Effector memory CD8-positive, alpha-beta T cell (primary cell): ENCODE measurements at places on chromosomes 11 and 22.

- no peak for DNase-seq
Observed at GRCh38 chr22:41411021-41411851, 29.5 kb downstream of the TEF start.

DNA sequence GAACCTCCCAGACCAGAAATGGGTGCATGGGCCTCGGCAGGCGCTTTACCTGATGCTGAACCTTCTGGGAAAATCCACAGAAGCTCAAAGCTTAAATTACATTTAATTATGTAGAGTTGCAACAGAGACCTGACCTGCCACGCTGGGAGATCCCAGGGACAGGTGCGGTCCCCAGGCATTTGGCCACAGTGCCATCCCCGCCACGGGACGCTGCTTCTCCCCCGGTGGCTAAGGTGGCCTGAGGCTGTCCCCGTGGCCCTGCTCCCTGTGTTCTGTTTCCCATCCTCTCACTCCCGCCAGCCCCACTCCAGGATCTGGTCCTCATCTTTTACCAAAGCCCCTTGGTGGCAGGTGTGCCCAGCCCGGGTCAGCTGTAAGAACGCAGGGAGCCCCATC lies 39.6 kb downstream of the GRAMD4 start:
- no peak for DNase-seq

GRCh38 chr22:45686836-45687235 lies 15.2 kb downstream of the ATXN10 start:
- no peak for DNase-seq

GRCh38 chr11:96155627-96156378 lies 187.2 kb downstream of the MAML2 start:
- DNase-seq: no peak

GRCh38 chr11:58259983-58260382 lies 8.1 kb downstream of the OR10W1 start:
- no peak for DNase-seq

GRCh38 chr11:8740129-8740528 lies 57.5 kb downstream of the RPL27A start:
- no peak for DNase-seq

DNA sequence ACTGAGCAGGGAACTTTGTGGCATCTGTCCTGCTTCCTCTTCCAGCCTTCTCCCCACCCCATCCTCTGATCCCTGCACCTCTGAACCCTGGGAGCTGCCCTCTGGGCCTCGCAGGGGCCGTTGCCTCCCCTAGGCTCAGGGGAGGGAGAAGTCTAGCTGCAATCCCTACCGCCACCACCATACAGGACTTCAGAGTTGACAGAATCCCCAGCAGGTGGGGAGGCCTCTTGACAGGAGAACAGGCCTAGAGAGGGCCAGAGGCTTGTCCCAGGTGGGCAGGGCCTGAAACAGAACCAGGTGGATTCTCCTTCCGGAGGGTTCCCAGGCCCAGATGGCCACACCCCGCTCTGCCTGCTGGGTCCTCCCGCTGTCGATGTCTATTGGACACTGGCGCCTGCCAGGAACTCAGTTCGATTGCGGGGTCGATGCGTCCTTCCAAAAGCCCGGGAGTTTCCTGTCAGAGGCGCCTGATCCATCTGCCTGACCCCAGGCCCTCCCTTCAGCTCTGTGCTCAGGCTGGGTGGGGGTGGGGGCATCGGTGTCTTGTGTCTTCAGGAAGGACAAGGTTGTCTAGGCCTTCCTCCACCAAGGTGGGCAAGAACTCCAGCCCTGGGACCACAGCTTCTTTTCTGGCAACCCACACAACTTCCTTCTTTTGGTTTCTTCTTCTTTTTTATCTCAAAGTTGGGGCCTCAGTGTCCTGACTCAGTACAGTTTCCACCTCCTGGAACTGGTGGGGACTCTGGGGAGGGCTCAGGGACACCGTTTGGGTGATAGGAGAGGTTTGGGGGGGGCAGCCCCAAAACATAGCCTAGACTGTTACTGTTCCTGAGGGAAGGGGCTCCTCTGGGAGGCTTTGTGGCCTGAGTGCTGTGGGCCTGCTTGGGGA lies 6.4 kb downstream of the STARD10 start:
- DNase-seq: no peak

DNA sequence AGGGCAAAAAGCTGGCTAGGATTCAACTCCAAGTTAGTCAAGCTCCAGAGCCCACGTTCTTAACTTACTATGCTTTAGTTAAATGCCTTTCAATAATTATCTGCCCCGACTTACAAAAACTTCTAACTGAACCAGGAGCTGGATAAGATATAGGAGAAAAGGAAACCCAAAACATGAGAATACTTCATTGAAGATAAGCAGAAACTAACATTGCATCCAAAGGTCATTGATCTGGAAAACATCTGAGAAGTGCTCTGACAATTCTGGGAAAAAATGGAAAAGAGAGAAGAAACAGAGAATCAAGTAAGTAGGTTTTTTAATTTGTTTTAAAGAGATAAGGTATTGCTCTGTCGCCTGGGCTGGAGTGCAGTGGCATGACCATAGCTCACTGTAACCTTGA lies 27.2 kb downstream of the ACAT1 start:
- DNase-seq: no peak

DNA sequence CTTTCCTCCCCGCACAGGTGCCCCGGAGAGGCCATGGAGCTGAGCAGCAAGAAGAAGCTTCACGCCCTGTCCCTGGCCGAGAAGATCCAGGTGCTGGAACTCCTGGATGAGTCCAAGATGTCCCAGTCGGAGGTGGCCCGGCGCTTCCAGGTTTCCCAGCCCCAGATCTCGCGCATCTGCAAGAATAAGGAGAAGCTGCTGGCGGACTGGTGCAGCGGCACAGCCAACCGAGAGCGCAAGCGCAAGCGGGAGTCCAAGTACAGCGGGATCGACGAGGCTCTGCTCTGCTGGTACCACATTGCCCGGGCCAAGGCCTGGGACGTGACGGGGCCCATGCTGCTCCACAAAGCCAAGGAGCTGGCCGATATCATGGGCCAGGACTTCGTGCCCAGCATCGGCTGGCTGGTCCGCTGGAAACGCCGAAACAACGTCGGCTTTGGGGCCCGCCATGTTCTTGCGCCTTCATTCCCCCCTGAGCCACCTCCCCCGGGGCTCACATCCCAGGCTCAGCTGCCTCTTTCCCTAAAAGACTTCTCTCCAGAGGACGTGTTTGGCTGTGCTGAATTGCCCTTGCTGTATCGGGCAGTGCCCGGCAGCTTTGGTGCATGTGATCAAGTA lies 1.3 kb downstream of the TIGD3 start:
- DNase-seq: peak; percentile 12

GRCh38 chr11:93652161-93652597 lies 9.3 kb upstream of the CEP295 start:
- DNase-seq: peak; percentile 45

- no peak for DNase-seq
Observed at GRCh38 chr22:23544852-23545251, 35.2 kb downstream of the IGLL1 start.

DNA sequence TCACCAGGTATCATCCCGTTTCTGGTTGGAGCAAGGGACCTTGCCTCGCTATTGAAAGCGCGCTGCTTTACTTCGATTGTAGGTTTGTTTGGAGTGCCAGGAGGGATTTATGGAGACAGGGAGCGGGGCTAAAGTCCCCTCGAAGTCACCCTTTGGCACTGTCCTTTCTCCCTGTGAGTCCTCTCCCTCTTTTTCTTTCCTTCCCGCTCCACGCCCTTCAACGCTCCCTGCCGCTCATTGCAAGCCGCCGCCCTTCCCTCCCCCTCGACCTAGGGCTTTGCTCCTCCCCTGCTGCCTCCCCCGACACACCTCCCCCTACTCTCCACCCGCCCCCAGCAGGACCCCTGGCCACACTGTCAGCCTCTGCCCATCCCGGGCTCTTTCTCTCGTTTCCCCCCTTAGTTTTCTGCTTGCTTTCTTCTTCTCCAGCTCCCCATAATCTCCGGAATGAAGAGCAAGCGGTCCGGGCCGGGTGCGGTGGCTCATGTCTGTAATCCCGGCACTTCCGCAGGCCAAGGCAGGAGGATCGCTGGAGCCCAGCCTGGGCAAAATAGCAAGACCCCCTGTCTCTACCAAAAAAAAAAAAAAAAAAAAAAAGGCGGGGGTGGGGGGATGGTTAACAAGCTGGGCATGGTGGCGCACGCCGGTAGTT lies 41.0 kb downstream of the AHNAK start:
- DNase-seq: no peak

GRCh38 chr22:19730198-19730597 lies 6.9 kb downstream of the GP1BB start:
- DNase-seq: no peak

- no peak for DNase-seq
Observed at GRCh38 chr11:104490182-104490581, 326.2 kb upstream of the PDGFD start.

GRCh38 chr11:131734871-131735270 lies 364.5 kb downstream of the NTM start:
- DNase-seq: no peak

DNA sequence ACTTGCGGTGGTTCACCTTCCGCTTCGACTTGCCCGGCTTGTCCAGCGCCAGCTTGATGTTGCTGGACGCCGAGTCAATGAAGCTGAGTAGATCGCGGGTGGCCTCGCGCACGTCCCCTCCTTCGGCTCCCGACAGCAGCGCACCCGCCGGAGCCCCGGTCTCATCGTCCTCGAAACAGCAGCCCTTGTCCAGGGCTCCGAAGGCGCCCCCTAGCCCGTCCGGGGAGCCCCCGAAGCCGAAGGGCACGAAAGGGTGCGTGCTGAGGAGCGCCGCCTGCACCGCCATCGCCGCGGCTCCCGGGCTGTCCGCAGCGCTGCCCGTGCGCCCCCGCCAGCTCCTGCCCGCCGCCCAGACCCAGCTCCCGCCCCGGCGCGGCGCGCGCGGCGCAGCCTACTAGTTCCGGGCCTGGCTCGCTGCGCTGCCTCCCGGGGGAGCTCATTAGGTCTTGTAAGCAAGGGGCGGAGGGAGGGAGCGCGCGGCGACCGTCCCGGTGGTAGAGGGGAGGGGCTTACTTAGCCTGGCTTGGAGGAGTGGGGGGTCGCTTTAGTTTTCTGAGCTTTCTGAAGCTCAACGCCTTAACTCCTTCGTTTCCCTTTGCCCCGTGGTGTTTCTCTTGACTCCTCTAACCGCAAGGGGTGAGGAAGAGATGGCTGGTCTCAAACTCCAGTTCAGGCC lies at the start of gene FAM181B:
TSS of gene FAM181B (minus strand) at position 421 of the 676 bp plus-strand sequence. CDS start at position 286, 135 bp downstream.
- DNase-seq: no peak

DNA sequence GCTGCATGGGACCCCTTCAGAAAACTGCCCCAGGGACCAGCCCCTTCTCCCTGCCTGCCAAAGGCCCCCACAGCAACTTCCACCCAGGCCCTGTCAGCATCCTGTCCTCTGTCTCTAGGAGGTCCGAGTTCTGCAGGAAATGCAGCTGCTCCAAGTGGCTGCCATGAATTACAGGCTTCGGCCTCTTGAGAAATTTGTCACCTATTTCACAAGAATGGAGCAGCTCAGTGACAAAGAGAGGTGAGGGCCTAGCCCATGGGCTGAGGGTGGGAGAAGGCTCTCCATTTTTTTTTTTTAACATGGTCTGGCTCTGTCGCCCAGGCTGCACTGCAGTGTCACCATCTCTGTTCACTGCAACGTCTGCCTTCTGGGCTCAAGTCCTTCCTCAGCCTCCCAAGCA lies 7.3 kb downstream of the RGL4 start:
- DNase-seq: no peak

DNA sequence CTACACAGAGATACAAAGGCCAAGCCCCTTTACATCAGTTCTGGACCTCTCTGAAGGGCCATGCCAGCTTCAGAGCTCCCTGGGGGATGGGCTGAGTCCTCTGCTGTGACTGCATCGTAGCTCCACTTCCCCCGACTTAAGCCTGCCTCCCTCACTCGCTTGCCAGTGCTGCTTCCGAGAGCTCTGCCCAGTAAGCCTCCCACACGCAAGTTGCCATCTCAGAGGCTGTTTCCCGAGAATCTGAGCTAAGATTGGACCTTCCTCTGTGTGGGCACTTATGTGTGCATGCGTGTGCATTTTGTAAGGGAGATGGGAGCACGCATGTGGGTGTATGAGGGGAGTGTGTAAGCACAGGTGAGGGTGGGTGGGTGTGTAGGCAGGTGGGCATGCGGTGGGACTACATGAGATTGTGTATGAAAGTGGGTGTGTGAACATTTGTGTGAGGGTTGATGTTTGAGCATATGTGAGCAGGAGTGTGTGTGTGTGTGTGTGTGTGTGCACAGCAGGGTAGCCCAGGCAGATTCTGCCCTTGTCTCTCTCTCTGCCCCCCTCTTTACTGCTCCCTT lies 163.0 kb upstream of the SYT13 start:
- no peak for DNase-seq

- DNase-seq: no peak
Observed at GRCh38 chr11:18221274-18221876, 15.2 kb downstream of the SAA4 start.

DNA sequence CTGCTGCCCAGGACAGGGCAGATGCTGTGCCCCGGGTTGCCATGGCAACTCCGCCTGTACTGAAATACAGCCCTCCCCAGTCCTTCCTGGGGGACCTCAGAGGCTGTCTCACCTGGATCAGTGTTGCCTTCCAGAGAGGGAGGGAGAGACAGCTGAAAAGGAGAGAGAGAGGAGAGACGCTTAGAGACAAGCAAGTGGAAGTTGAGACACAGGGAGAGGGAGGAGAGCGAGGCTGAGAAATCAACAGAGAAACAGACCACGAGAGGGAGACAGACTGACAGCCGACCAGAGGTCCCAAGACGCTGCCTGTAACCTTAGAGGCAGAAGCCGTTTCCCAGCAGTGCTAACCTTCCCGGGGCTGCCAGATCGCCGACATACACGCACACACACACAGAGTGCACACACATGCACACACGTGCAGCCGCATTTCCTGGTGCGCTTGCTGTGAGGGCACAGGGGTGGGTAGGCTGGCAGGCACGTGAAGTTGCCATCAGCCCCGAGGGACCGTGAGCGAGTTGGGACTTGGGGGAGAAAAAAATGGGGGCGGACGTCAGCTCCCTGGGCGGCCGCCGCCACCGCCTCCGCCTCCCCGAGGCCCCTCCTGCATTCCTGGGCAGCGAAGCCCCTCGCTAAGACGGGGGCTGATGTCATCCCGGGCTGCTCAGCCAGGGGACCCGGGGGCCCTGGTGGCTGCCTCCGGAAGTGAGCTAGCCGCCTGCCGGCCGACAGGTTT lies 88.6 kb upstream of the CRYBB3 start:
- peak; percentile 45 for DNase-seq

GRCh38 chr11:48019595-48019994 lies 39.2 kb downstream of the PTPRJ start:
- no peak for DNase-seq

DNA sequence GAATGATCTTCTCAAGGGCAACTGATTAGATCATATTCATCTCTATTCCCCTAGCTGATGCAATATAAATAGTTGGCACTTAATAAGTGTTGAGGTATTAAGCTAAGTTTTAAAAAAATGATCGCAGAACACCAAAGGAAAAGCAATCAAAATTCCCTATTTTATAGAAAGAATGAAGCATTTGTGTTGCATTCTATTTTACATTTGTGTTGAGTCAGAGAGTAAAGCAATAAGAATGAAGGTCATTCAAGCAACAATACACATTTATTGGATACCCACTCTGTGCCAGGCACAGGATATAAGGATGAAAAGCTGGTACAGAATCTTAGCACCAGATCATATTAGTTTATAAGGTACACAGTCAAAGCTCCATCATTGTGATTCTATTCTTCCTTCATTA lies 686.4 kb upstream of the CCDC90B start:
- DNase-seq: no peak
